ENCODE measurements at places on chromosomes 4 and X.

- DNase-seq = no peak
Observed at GRCh38 chr4:20960291-20960690, 260.0 kb downstream of the PACRGL start.

GRCh38 chrX:19715711-19716638 is 171.4 kb downstream of the SH3KBP1 start:
- DNase-seq = no peak

- DNase-seq = no peak
Observed at GRCh38 chrX:101550362-101550750, at the start of gene ARMCX1. ARMCX1 (plus strand) TSS chrX:101550547; CDS start chrX:101552931, 2,384 bp downstream.

GRCh38 chrX:120560405-120560841 is 339 bp downstream of the CUL4B start:
- no peak for DNase-seq

GRCh38 chr4:110869114-110869513 is 246.2 kb upstream of the PITX2 start:
- no peak for DNase-seq

Measured in NCI-H1694 (cell line).